ENCODE measurements at places on chromosomes 5 and 9.

DNA sequence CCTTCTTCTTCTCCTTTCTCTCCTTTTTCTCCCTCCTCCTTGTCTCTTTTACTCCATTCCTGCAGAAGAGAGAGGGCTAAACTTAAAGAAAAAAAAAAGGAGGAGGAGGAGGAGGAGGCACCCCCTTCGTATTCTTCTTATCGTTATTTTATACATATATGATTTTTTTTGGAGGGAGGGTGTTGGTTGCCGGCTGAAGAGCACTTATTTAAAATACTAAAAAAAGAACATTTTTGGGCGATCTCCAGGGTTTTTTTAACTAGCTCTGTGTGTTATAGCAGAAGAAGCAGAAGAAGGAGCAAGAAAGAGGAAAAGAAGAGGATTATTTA lies 381 bp downstream of the NR2F1 start:
- no peak for DNase-seq

DNA sequence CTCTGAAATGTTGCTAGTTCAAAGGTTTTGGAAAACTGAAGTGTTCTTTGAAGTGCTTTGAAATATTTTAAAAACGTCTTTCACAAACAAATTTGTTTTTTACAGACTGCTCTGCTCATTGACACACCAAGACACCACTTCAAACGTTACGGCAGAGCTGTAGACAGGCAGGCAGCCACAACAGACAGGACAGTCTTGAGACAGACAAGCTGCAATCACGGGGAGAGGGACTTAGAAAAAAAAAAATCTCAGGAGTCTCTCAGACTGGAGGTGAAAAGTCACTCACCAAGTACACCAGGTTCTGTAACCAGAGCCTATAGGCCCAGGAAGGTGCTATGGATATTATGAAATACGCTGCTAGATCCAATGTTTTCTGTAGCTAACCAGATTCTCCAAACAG lies 135.4 kb downstream of the ISL1 start:
- DNase-seq = no peak

GRCh38 chr5:35247648-35248034 lies 17.4 kb upstream of the PRLR start:
- DNase-seq = no peak

GRCh38 chr5:78507531-78507930 lies 141.0 kb downstream of the LHFPL2 start:
- DNase-seq = no peak

DNA sequence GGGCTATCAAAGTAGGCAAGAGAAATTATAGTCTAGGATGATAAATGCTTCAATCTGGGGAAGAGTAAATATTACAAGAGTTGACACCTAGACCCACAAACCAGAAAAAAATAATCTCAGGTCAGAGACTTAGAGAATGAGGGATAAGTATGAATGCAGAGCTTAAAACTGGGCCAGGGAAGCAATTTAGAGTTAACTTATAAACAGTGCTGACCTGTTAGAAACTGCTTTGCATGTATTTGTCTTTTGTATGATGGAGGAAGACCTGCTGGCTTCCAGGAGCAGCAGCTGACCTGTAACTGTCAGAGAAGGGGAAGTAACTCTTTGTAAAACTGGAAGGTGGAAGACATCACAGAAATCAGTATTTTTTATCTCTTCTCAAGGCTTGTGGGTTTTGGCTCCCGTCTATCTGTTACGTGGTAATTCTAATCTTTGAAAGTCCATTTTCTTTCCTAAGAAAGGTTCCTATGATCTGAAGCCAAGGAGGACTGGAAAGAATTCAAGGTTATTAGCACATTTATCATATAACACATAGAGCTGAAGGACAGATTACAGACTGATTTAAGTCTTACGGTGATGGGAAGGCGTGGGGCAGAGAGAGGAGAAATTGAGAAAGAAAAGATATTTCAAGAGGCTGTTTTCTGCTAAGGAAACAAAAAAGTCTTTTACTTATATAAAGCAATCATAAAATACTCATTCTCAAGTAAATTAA lies 114.7 kb upstream of the ADAMTS19 start:
- no peak for DNase-seq

GRCh38 chr9:22373636-22374035 lies 73.0 kb upstream of the DMRTA1 start:
- no peak for DNase-seq

- no peak for DNase-seq
Measured at GRCh38 chr5:102531506-102531905, 32.7 kb upstream of the SLCO6A1 start.

DNA sequence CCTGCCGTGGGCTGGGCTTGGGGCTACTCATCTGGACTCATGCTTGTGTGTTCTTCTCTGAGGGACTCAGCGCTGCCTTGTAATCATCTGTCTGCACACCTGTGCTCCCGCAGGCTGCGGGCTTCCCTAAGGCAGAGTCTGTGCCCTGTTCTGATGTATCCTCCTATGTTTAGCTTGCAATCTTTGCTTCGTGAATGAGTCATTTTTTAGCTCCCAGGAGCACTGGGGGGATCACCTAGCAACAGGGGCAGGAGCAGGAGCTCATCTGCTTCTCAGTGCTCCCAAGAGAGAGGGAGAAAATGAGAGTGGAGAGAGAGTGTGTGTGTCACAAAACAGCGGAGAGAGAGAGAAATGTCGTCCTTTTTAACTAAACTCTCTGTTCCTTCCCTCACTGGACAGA lies 202.4 kb upstream of the ZNF618 start:
- no peak for DNase-seq

DNA sequence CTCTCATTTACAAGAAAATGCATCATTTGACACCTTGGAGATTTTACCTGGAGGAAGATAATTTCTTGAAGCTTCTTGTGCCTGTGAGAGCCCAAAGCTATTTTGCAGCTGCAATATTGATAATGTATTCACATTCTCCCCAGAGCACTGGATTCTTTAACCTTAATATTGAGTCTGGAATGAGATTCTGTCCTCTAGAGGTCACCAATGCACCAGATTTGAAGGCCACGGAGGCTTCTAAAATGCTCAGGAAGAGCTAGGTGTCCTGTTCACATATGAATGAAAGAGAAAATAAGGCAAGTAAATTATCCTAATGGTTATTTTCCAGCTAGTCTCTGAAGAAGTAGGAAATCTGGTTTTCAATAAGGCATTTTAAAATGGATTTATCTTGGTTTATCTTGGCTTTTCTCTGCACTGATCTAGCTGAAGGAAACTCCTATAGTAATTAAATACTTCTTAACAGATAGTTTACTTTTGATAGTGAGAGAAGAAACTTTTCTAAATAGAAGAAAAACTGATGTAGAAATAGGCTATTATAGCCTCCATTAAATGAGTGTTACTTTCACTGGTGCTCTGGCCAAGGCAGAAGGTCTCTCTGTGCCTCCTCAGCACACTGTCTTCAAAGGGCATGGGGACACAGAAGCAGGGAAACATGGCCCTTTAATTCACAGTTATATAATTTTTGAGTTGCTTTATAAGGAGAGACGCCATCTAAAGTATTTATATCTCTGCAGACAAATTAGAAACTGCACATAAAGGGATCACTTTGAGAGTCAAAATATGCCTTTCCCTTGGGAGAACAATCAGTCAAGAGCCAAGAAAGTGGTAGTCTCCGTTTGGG lies 297.0 kb upstream of the ACTBL2 start:
- DNase-seq = peak; percentile 73

- DNase-seq = no peak
Measured at GRCh38 chr5:176822041-176822792, 11.9 kb downstream of the UNC5A start.

- DNase-seq = no peak
Measured at GRCh38 chr5:134008266-134008749, 3.5 kb upstream of the VDAC1 start.

- DNase-seq = no peak
Measured at GRCh38 chr5:164742025-164742424, 1236.6 kb downstream of the MAT2B start.

DNA sequence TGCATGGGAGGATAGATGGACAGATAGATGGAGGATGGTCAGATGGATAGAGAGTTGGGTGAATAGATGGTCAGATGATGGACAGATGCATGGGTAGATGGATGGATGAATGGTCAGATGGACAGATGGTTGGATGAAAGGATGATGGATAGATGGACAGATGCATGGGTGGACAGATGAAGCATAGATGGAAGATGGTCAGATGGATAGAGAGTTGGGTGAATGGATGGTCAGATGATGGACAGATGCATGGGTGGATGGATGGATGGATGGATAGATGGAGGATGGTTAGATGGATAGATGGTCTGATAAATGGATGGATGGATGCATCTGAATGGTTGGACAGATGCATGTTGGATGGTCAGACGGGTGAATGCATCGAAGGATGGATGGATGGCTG lies 70.4 kb downstream of the COL23A1 start:
- DNase-seq = no peak

DNA sequence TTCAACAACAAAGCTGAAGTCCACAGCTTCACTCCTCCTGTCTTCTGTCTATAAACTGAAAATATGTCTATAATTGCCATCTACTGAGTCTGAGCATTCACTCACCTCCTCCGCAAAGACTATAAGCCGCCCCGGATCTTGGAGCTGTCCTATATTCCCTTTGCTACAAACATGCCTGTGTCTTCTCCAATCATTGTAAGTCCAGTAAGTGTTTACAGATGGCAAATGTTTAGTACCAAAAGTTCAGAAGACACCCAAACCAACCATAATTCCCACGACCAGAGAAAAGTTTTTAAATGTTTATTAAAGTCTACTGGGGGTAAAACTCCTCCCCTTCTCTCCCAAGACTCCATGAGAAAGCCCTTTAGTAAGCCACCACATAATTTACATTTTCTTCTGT lies 80.9 kb downstream of the EBF1 start:
- DNase-seq = no peak

DNA sequence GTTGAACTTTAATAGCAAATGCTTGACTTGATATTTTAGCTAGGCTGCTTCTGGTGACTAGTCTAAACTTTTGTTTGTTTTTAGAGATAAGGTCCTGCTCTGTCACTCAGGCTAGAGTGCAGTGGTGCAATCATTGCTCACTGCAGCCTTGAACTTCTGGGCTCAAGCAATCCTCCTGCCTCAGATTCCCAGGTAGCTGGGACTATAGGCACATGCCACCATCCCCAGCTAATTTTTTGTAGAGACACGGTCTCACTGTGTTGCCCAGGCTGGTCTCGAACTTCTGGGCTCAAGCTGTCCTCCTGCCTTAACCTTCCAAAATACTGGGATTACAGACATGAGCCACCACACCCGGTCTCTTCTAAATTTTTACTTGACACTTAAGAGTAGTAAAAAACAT lies 20.7 kb downstream of the CDC37L1 start:
- DNase-seq = no peak

DNA sequence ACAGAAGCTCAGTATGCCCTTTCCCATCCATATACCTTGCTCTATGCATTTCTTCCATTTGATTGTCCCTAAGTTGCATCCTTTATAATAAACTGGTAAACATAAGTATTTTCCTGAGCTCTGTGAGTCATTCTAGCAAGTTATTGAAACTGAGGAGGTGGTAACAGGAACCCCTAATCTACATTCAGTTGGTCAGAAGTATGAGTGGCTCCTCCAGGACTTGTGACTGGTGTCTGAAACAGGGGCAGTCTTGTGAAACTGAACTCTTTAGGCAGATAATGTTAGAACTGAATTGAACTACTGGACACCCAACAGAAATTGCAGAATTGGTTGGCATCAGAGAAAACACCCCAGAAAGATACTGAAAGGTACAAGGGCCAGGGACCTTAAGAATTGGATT lies 133.1 kb upstream of the POU5F2 start:
- no peak for DNase-seq

DNA sequence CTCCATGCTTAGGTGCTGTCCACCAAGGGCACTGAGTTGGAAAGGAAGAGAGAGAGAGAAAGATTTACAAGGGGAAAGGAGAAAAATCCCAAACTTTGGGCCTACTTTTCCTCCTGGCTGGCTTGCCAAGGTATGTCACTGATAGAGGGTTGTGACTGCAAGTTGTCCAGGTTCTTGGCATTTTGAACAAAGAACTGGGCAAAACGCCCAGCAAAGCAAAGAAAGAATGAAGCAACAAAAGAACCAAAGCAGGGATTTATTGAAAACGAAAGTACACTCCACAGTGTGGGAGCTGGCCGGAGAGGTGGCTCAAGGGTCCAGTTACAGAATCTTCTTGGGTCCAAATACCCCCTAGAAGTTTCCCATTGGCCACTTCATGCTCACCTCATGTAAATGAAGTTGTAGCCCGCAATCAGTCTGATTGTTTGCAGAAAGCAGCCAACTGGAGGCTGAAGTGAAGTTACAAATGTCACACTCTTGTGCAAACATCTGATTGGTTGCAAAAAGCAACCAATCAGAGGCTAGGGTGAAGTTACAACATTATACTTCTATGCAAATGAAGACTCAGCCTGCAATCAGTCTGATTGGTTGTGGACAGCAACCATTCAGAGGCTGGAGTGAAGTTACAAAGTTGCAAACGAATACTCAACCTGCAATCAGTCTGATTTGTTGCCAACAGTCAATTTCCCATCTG lies 263.5 kb downstream of the YTHDC2 start:
- peak; percentile 11 for DNase-seq

- no peak for DNase-seq
Measured at GRCh38 chr5:1687301-1687970, 112.2 kb downstream of the MRPL36 start.

GRCh38 chr9:38526591-38526990 lies 93.8 kb downstream of the ANKRD18A start:
- DNase-seq = no peak

GRCh38 chr5:756865-757345 lies 27.6 kb downstream of the ZDHHC11B start:
- DNase-seq = no peak

GRCh38 chr5:179862891-179863290 lies 4.3 kb upstream of the MRNIP start:
- no peak for DNase-seq

DNA sequence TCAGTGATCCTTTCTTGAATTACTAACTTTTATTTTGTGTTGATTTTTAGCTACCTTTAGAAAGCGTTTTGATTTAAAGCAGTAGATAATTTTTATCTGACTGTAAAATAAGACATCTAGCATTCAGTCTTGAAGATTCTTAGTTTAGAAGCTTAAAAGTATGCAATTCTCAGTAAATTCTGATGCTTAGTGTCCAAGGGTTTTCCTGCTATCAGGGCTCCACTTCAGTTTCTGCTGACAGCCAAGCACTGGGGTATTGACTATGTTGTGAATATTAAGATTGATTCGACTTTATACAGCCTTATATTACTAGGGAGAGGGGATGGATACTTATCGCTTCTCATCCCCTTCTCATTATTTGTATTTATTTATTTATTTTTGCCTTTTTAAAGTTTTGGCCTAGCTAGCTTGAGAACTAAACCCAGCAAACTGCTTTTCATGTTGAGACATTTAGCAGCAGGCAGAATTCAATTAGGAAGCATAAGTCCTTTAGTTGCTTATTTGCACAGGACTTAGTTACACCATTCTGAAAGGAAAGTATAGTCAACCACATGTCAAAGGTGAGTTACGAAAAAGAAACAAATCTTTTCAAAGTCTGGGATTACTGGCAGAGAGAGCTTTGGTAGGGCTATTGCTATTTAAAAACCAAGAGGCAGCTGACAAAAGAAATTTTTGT lies 2.9 kb downstream of the PBX3 start:
- DNase-seq = no peak
